Nephron progenitor cell (in vitro differentiated cells): ENCODE measurements at places on chromosomes 1 and 21.
A peak's percentile ranks its signal among the peaks of the same experiment; 100 is the strongest.

DNA sequence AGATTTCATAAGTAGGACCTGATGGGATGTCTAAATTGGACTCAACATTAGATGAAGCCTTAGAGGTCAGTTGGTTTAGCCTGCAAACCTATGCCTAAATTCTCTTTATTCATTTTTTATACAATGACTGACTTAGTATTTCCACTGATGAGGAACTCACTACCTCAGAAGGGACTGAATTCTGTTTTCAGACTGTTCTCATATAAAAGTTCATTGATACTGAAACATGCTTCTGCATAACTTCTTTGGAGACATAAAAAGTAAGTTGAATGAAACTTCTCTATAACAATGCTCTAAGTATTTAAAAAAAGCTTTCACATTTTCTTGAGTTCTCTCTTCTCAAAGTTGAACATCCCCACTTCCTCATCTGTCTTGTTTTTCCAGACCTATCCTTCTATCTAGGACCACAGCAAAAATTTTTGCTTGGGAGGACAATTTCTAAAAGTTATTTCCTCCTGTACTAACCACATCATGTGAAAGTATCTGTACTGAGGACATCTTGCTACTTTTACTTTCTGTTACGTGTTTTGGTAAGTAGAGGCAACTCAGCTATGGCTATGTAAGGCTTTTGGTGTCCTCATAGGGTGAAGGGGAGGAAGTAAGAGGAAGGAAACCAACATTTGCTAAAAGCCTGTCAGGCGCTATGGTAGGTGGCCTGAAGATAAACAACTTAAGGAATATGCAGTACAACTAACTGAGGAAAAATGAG lies 64.1 kb downstream of the USP24 start:
- DNase-seq: no peak

DNA sequence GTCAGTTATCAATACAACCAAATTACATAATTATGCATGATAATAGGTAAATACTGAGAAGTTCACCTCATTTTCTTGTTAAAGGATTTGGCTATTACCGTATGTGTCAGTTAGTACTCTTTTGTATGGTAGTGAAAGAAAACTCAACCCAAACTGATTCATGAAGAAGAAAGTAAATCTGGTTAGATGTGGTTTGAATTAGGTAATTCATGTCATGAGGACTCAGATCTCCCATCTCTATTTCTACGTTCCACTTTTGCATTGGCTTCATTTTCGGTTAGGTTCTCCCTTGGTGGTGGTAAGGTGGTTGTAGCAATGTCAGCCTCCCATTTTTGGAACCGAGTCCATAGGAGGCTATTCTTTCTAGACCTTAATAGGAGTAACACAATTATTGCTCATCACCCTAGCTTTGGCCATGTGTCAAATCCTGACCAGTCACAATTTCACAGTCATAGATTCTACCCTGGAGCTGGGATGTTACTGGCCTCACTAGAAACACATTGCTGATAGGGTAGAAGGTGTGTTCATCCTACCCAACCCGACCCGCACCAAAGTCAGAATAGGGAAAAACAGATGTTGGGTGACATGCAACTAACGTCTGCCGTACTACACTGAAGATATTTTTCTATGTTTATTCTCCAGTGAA lies 97.6 kb downstream of the OSBPL9 start:
- DNase-seq: no peak

DNA sequence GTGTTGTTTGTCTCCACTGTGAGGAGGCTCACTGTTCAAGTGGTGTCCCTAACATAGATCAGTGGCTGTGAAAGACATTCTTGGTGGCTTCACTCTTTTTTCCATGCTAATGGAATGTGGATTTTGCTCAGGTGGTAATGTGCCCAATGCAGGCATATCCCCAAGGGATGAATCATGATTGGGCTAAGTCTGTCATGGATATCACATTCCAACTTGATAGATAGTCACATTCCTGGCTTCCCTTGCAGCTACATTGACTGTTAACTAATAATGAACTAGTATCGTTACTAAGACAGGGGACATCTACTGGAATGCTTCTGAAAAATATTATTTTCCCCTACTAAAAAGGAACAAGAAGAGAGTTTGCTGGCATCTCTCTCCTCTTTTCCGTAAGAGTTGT lies 86.3 kb upstream of the SOD1 start:
- DNase-seq: no peak

GRCh38 chr1:10664251-10664650 lies 132.2 kb downstream of the CASZ1 start:
- peak; percentile 81 for DNase-seq

GRCh38 chr1:198794498-198794897 lies 155.7 kb downstream of the PTPRC start:
- DNase-seq: no peak

DNA sequence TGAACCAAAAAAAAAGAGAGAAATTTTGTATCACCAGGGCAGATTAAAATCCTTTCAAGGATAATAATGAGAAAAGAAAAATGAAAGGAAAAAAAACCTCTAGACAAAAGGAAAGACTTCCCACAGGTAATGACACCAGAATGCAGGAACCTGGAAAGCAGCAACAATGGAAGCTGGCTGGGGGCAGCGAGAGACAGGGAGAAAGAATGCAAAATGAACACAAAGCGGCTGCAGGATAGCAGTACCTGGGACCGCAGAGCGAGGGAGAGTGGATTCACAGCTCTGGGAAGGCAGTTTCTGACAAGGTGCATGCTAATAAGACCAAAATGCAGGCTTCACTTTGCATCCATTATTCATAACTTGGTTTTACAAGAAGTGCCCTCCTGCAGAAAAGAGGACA lies 349.0 kb downstream of the SIPA1L2 start:
- DNase-seq: no peak

GRCh38 chr1:188096521-188096920 lies 1267.8 kb downstream of the PLA2G4A start:
- DNase-seq: no peak

GRCh38 chr21:28100366-28100765 lies 892.3 kb downstream of the LTN1 start:
- no peak for DNase-seq

DNA sequence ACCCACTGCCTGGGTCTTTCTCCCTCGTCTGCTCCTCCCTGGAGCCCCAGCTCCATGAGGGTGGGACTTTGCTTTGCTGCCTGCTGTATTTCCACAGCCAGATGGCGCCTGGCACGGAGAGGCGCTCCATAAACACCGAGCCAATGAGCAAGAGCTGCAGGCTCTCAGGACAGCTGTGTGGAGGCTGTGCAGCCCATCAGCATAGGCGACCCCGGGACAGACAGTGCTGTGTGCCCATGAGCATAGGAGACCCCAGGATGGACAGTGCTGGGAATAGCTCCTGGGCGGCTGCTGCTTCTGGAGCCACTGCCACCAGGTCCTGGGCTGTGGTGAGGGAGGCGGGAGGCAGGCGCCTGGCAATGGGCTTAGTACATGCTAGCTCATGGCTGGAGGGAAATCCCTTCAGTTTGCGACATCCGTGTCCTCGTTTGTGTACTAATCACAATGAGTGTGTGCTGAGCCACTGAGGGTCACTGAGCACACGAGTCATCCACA lies 29.2 kb downstream of the CEP104 start:
- DNase-seq: no peak

DNA sequence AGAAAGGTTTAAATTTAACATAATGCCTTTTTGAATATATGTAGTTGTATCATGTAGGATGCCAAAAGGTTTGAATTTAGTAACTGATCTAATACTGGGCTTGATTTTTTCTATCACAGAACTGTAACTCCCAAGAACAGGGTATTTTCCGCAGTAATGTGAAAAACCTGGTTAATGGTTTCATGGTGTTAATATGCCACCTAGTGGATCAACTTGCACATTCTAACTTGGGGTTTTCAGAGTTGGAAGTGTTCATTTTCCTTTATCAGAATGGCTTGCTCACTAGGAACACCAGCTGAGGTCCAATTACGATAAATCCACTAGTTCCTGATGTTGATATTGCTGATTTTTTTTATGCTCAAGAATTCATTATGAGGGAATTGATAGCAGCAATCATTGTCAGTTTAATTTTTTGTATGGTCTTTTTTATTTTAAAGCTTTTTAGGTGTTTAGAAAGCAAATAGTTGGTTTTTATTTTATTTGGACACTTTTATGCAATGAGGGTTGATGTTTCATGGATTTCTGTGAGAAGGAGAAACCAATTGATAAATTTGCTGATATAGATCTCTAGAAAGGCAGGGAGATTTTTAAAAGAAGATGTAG lies 157.2 kb downstream of the PLA2G4A start:
- peak; percentile 15 for DNase-seq

- peak; percentile 46 for DNase-seq
Measured at GRCh38 chr1:26696654-26697430, 1.0 kb downstream of the ARID1A start.

DNA sequence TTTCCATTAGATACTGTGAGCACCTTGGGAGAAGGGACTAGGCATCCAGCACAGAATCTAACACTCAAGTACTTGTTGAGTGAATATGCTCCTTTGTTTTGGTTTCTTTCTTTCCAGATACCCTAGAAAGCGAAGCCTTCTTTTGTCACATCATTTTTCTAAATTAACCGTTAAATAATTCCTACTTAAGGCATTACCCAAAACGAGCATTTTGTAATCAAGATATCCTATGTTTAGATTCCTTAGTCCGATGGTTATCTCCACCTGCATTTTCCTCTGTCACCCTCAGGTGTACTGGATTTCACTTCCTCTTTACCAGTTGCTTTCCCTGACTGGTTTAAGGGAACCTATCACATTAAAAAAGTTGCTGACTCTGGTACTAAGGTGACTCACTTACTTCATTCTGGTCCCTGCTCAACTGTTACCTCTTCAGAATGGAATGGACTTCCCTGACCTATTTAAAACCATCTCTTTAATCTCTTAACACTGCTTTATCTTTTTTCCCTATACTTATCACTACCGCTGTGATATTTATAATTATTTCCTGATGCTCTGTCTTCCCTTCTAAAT lies 3.2 kb downstream of the B3GALNT2 start:
- no peak for DNase-seq

- no peak for DNase-seq
Measured at GRCh38 chr1:27503844-27504587, 14.0 kb upstream of the WASF2 start.

GRCh38 chr1:230819976-230820375 lies 48.3 kb downstream of the C1orf198 start:
- no peak for DNase-seq

DNA sequence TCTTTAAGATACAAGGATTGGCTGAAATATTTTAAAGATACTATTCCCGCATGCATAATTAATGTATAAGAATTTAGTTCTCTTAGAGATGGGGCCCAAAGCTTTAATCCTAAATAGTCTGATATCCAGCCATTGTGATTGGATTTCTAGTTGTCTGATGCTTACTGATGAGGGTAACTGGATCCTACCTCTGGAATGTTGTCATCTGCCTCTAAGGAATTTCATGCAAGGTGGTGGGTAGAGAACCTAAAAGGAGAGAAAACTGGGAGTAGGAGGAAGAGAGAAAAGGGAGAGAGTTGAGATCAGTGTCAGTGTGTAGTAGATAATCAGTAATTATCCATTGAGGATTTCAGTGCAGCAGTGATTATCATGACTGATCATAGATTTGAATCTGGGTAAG lies 295.5 kb downstream of the KCNT2 start:
- DNase-seq: no peak

DNA sequence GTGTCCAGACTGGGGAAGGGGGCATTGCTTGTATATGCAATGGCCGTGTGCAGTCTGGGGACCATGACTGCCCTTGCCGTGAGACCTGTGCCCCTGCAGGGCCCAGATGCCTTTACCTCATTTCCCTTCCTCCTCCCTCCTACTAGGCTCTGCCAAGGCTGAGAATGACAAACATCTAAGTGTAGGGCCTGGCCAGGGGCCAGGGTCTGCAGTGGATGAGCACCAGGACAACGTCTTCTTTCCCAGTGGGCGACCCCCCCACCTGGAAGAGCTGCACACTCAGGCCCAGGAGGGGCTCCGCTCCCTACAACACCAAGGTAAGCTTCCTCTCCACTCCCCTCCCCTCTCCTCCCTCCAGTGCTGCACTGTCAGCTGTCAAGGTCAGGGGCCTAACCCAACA lies 49.5 kb downstream of the YARS1 start:
- DNase-seq: no peak

DNA sequence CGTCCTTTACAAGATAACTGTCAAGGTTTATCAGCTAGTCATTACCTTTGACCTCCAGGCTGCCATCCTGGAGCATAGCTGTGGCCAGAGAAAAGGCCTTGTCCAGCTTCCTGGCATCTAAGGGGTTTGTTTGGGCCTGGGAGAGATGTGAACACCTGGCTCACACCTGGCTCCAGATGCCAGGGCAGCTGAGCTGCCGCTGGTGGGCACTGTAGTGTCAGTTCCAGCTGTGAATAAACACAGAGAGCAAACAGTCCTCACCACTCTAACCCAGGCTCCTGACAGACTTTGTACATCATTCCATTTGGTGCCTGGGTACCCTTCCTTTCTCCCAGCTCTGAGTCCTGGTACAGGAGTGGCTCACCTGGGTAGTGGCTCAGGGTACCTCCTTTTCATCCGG lies 14.3 kb upstream of the KCNA10 start:
- no peak for DNase-seq

GRCh38 chr1:236257216-236257615 lies 24.5 kb downstream of the ERO1B start:
- no peak for DNase-seq

DNA sequence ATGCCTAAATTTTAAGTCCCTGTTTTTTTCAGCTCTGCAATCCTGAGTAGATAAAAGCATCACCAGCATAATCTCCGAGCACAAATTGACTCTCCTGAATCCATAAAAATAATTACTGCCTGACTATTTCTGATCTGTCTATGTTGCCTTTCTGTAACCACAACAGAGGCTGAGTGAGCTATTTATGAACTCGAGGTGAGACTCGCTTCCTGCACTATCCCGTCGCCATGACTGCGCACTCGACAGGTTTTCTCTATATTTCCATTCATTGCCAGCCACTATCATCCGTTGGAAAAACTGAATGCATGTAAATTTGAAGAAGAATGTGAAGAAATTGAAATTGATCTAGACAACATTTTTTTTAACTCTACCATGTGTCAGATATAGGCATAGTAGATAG lies 897.2 kb downstream of the ADGRL2 start:
- no peak for DNase-seq

DNA sequence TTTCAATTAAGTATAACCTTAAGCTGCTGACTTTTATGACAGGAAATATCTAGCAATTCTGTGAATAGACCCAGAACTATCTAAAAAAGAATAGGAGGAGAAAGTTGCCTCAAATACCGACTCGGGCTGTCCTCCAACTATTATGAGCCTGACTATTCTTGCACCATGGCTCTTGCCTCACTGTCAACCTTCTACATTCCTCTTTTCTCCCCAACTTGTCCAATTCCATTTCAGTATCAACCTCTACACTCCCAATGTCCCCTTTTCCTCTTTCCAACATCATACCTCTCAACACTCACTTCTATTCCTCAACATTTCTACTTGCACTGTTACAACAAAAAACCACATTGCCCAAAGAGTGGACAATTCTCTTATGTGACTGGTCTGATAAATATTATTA lies 2.3 kb downstream of the ZZZ3 start:
- DNase-seq: no peak

- DNase-seq: peak; percentile 54
Measured at GRCh38 chr21:15063814-15064575, 805 bp downstream of the NRIP1 start.

GRCh38 chr1:44693159-44693558 lies 18.6 kb downstream of the ARMH1 start:
- DNase-seq: no peak

GRCh38 chr1:155487541-155487940 lies 75.1 kb downstream of the ASH1L start:
- DNase-seq: no peak

- DNase-seq: no peak
Measured at GRCh38 chr1:107952989-107953388, 12.0 kb downstream of the VAV3 start.

GRCh38 chr1:197435224-197435623 lies 167.2 kb downstream of the CRB1 start:
- DNase-seq: no peak

GRCh38 chr1:41025979-41026819 lies 4.7 kb upstream of the SLFNL1 start:
- DNase-seq: no peak
